ENCODE measurements at places on chromosomes 2 and 18. TPM values are rescaled to one million over a fixed set of nuclear protein-coding genes. Genes with fewer than 3 reads are reported as not detected.

GRCh38 chr18:71673498-71673897 is 870.6 kb downstream of the CBLN2 start:
- no peak for DNase-seq

SERPINB7 gene
- not detected for total RNA-seq

FBLN7 gene
- 5.1 TPM for total RNA-seq

GRCh38 chr2:216792222-216793021 is 67.4 kb downstream of the TNP1 start:
- peak; percentile 55 for DNase-seq

B3GNT7 gene
- 0.62 TPM for total RNA-seq

GRCh38 chr2:60549928-60550177 is 3.6 kb downstream of the BCL11A start:
- DNase-seq, result no peak
